ENCODE measurements at places on chromosomes 2 and 18. TPM values are rescaled to one million over a fixed set of nuclear protein-coding genes. Genes with fewer than 3 reads are reported as not detected.

The ACVR1 gene
- polyA plus RNA-seq: 50.6 TPM

The TCF23 gene
- polyA plus RNA-seq: not detected

The EML6 gene
- 0.12 TPM for polyA plus RNA-seq

The LAMA3 gene
- polyA plus RNA-seq: 0.32 TPM

The CCDC121 gene
- 1.8 TPM for polyA plus RNA-seq

The ADGRF3 gene
- 0.02 TPM for polyA plus RNA-seq

The SLC4A3 gene
- polyA plus RNA-seq: 3.3 TPM

The ERMN gene
- polyA plus RNA-seq: not detected

The RAB27B gene
- polyA plus RNA-seq: 1.4 TPM

The TLX2 gene
- not detected for polyA plus RNA-seq

The LYPD1 gene
- polyA plus RNA-seq: 64.7 TPM

The B3GNT2 gene
- 8.6 TPM for polyA plus RNA-seq

The PSMD14 gene
- 95.3 TPM for polyA plus RNA-seq

The VAMP8 gene
- 3.6 TPM for polyA plus RNA-seq

The DLX1 gene
- 2.2 TPM for polyA plus RNA-seq

The ZNF516 gene
- polyA plus RNA-seq: 15.5 TPM

The FOXI3 gene
- polyA plus RNA-seq: not detected

The ACKR3 gene
- 0.07 TPM for polyA plus RNA-seq

The ASB3 gene
- polyA plus RNA-seq: 29.1 TPM

The GPN1 gene
- polyA plus RNA-seq: 73.6 TPM

The IL37 gene
- polyA plus RNA-seq: not detected

The SP5 gene
- not detected for polyA plus RNA-seq

The ARHGEF4 gene
- polyA plus RNA-seq: 0.95 TPM

The CCL20 gene
- polyA plus RNA-seq: not detected

The FBXO48 gene
- polyA plus RNA-seq: 0.89 TPM

The VWA3B gene
- polyA plus RNA-seq: not detected

The LYPD6 gene
- 1.3 TPM for polyA plus RNA-seq

The GPR45 gene
- not detected for polyA plus RNA-seq

The GALNT13 gene
- polyA plus RNA-seq: not detected

The CCDC74A gene
- 5.2 TPM for polyA plus RNA-seq

The POTEC gene
- polyA plus RNA-seq: not detected

The SLC40A1 gene
- polyA plus RNA-seq: 5.4 TPM

The RPL31 gene
- 2,534 TPM for polyA plus RNA-seq

The LBH gene
- 381 TPM for polyA plus RNA-seq

All from AG04450 (cell line).